ENCODE measurements at places on chromosomes 6 and 20.

DNA sequence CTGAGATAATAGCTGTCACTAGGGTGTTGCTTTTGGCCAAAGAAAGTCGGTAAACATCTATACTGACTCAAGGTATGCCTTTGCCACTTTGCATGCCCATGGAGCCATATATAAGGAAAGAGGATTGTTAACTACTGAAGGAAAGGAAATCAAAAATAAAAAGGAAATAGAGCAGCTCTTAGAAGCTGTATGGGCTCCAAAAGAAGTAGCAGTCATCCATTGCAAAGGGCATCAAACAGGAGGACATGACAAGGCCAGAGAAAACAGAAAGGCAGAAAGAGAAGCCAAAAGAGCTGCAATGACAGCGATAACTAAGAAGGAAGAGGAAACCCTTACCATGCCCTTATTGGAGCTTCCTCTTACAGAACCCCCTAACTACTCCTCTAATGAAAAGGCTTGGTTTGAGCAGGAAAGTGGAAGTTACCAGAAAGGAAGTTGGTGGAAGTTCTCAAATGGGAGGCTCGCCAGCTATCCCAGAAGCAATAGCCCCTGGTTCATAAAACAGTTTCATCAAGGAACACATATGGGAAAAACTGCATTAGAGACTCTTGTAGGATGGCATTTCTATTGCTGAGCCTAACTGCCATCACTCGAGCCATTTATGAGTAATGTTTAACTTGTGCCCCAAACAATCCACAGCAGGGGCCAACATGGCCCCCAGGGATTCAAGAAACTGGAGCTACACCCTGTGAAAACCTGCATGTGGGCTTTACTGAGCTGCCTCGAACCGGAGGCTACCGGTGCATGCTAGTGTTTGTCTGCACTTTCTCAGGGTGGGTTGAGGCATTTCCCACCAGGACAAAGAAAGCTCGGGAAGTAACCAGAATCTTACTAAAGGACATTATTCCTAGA, 7.0 kb downstream of the IL22RA2 start:
- no peak for DNase-seq

- DNase-seq, result no peak
These were observed 27.8 kb upstream of the VGLL2 start for GRCh38 chr6:117237561-117237960.

DNA sequence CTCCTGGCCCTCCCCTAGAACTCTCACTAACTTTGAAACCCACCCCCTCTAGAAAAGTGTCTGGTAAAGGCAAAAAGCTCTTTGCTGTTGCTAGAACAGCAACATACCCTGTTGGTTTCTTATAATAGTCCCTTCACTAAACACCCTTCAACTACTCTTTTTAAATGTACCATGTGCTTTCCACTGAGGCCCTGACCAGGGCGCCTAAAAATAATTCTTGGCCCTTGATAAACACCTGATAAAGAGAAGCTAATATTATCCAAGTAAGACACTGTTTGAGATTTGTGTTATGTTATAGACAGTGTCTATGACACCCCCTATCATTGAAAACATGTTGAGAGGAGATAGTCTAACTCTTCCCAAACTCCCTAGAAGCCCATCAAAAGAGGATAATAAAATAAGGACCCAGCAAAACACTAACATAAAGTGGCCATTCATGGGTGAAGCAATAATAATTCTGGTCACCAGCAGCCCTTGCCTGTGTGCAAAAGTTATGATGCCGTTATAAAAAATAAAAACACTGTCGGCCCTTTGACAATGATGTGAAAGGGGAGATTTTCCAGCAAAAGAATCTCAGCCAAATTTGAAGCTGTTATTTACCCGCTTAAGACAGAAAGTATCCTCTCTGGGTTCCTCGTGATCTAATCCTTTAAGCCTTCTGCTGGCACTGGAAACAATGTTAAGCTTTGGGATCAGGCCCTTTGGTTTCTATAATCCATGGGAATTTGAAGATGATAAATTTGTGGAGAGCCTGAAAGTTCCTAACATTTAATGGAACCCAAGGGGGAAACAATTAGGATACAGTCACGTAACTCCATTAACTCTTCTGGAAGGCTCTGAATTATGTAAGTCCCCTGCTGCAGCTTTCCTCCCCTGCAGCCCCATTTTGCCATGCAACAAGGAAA, 122.6 kb upstream of the PLCB4 start:
- DNase-seq, result no peak

GRCh38 chr6:107879941-107880340, 55.8 kb upstream of the SCML4 start:
- no peak for DNase-seq
